ENCODE measurements at places on chromosomes 13 and 19.

DNA sequence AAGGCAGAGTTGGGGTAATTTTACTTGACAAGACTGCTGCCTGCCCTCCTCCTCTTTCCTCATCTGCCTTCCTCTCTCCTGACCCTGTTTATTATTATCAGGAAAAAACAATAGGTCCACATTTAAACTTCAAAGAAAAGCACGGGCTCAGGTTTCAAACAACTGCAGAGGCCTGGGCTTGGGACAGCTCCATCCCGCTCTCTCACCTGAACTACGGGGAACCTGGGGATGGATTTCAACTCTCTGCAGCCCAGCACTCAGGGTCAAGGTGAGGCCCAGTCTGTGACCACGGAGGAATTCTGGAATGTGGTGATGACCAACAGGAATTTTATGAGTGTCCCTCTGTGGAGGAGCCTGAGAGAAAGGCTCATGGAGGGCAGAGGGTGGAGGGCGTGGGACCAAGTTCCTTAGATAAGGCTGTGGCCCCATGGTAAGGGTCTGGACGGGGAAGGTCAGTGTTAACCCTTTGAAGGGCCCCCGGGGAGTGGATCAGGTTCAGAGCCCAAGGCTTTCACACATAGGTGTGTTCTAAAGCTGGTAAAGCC, 220.8 kb upstream of the MAB21L1 start:
- DNase-seq = no peak

DNA sequence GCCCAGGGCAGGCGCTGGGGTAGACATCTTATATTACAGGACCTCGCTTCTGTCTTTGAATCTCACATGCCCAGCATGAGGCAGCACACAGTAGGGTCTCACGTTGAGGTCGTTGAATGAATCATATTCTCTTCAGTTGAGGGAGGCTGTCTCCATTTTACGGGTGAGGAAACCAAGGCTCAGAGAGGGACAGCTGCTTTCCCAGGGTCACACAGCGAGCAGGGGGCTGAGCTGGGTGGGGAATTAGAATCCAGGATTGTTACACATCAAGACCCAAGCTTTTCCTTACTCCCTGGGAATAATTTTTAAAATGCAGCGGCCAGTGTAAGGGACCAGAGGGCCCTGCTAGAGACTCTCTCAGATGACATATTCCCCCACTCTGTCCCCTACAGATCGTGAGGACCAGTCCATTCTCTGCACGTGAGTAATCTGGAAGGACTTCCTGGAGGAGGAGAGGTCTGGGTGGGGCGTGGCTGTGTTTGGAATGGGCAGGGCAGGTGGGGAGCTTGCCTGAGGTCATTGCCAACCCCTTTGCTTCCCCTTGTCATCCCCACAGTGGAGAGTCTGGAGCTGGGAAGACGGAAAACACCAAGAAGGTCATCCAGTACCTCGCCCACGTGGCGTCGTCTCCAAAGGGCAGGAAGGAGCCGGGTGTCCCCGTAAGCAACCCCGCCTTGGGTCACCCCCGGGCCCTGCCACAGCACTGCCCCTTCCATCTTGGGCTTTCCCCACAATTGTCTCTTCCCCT, 19.4 kb downstream of the MYH14 start:
- no peak for DNase-seq

DNA sequence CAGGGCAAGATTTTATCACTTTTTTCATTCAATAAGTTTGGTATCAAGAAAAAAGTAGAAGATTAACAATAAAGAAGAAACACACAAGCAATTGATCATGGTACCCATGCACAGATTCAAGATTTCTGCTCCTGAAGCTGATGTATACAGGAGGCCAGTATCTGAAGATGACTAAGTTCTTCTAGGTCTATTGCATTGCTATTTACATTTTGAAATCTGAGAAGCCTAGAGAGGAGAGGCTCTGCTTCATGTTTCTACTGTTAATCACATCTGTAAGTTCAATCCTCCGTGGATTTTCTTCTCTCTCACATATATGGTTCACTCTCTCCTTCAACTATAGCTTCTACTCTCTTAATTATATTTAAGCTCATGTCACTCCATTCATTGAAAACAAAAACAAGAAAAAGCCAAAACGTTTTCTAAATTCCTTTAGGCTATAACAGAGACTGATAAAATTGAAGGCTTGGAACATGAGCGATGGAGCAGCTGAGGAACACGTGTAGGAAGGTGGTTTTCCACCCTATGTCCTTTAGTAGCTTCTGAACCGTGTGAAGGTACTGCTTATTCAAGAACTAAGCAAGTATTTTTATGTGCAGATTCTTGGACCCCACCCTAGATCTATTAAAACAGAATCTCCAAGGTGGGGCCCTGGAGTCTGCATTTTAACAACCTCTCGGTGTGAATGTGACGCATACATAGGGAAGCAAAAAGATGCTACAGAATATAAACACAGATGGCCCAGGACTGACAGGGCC, 198.2 kb downstream of the EFNB2 start:
- no peak for DNase-seq

DNA sequence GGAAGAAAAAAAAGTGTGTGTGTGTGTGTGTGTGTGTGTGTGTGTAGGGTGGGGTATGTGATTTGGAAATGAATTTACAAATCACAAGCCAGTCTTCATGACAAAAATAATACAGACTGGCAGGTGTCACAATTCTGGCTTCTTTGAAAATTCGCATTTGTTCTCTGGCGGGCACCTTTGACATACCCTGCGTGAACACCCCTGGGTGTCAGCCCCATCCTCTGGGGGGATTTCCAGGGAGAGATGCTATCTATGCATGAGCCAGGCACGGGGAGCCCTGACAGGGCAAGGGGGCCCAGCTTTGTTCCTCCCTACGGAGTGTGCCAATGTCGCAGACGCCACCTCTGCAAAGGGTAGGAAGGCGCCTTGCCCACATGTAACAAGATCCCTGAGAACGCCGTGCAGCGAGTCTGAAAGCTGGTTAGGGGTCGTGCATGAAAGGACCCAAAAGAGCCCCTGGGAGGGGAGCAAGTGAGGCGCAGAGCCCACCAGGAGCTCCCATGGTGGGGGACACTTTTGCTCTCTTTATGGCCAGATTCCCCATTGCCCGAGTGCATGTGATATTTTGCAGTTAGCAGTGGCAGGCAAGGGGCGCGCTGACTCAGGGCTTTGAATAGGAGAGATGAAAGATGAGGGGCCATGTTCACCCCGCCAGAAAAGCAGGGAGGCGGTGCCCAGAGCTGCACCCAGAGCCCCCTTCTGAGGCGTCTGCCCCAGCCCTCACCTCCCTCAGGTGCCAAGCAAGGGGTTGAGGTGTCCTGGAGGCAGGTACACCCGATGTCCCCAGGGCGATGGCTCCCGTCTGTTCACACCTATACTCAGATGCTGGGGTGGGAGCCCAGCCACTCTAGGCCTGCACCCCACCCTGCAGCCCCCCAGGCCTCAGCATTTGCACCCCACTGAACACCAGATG, 45.3 kb downstream of the KLF2 start:
- peak; percentile 47 for DNase-seq

GRCh38 chr13:113333076-113333475, 30.9 kb downstream of the GRTP1 start:
- DNase-seq = no peak

- DNase-seq = no peak
Measured at GRCh38 chr13:43567608-43568007, 219.2 kb downstream of the ENOX1 start.

GRCh38 chr13:110920038-110920437, 5.2 kb upstream of the ANKRD10 start:
- no peak for DNase-seq

GRCh38 chr13:27395007-27395510, 29.4 kb upstream of the GTF3A start:
- DNase-seq = no peak

DNA sequence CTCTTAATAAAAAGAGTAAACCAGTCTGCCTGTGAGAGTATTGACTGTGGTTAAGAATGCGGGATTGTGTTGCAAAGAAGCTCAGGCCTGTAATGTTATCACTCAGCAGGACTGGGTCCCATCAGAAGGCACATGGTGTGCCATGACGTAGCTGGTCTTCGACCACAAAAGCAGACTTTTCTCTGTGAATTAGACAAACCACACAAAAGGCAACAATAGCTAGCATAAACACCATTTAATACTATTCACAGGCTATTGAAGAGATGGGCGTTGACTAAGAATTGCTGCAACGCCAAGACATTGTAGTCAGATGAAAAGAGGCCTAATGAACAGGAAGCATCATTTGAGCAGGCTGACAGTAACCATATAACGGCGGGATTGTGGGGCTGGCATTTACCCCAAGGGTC, 235.6 kb upstream of the SOX21 start:
- DNase-seq = no peak

- DNase-seq = peak; percentile 88
Measured at GRCh38 chr19:50431343-50432220, 1.1 kb upstream of the MYBPC2 start.

- DNase-seq = no peak
Measured at GRCh38 chr13:107838588-107839161, 376.7 kb downstream of the LIG4 start.

DNA sequence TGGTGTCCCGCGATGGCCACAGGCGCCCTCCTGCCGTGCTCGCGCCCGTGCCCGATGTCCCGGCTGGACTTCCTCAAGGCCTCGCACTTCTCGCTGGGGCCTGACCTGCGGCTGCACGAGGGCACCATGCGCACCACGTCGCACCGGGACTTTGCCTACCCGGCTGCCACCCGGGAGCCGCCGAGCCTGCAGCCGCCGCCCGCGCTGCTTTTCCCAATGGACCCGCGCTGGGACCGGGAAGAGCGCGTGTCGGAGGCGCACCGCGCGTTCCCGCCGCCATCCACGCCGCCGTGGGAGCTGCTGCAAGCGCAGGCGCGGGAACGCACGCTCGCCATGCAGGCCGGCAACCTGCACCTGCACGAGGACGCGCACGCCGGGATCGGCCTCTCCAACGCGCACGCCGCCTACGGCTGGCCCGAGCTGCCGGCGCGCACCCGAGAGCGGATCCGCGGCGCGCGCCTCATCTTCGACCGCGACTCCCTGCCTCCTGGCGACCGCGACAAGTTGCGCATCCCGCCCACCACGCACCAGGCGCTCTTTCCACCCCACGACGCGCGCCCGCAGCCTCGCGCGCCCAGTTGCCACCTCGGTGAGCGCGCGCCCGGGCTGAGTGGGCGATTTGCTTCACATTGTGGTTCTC, 12.1 kb upstream of the PEX11G start:
- DNase-seq = peak; percentile 41

GRCh38 chr13:80618781-80619180, 277.9 kb upstream of the SPRY2 start:
- DNase-seq = no peak

- DNase-seq = no peak
Measured at GRCh38 chr19:56668676-56669075, 2.9 kb downstream of the ZNF835 start.

DNA sequence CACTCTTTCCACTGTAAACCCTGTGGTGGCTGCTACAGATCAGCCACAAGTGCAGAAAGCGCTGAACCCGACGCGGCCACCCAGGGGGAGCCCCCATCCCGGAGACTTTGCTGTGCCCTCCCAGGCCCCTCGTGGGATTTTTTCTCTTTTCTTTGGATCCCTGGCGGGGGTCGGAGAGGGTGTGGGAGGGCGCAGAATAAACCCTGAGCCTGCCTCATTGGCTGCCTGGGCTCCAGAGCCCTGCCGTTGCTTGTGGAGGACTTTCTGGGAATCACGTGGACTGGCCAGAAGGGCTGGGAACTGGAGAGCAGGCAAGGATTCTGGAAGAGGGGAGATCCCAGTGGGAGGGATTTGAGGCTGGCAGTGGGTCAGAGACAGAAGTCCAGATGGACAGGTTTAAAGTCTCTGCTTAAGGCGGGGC, 24.9 kb downstream of the GADD45B start:
- no peak for DNase-seq

DNA sequence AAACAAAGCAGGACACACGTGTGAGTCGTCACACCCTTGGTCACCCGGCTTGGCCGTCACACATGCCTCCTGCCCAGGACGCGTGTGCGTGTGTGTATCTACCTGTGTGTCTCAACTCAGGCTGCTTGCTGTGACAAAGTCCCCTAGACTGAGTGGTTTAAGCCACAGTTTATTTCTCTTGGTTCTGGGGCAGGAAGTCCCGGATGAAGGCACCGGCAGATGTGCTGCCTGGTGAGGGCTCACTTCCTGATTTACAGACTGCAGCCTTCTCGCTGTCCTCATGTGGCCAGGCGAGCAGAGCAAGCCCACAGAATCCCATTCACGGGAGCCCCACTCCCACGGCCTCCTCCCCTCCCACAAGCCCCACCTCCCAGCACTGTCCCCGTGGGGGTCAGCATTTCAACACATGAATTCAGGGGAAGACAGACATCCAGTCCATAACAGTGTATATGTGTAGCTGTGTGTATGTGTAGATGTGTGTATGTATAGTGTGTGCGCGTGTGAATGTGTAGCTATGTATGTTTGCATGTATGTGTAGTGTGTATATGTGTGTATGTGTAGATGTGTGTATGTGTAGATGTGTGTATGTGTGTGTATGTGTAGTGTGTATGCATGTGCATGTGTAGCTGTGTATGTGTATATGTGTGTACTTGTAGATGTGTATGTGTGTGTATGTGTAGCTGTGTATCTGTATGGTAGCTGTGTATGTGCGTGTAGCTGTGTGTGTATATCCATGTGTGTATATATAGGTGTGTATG, 51.5 kb downstream of the MCF2L start:
- DNase-seq = no peak

- DNase-seq = no peak
Measured at GRCh38 chr13:47294691-47295090, 397.8 kb upstream of the HTR2A start.

GRCh38 chr13:29801737-29802305, 48.6 kb downstream of the UBL3 start:
- no peak for DNase-seq

DNA sequence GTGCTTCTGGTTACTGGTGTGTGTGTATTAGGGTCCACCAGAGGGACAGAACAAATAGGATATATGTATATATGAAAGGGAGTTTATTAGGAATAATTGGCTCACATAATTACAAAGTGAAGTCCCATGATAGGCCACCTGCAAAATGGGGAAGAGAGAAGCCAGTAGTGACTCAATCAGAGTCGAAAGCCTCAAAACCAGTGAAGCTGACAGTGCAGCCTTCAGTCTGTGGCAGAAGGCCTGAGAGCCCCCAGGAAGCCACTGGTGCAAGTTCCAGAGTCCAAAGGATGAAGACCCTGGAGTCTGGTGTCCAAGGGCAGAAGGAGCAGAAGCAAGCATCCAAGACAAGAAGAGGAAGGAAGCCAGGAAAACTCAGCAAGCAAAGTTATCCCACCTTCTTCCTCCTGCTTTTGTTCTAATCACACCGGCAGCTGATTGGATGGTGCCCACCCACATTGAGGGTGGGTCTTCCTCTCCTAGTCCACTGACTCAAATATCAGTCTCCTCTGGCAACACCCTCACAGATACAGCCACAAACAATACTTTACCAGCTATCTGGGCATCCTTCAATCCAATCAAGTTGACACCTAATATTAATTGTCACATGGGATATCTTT, 21.7 kb upstream of the SCEL start:
- DNase-seq = no peak

DNA sequence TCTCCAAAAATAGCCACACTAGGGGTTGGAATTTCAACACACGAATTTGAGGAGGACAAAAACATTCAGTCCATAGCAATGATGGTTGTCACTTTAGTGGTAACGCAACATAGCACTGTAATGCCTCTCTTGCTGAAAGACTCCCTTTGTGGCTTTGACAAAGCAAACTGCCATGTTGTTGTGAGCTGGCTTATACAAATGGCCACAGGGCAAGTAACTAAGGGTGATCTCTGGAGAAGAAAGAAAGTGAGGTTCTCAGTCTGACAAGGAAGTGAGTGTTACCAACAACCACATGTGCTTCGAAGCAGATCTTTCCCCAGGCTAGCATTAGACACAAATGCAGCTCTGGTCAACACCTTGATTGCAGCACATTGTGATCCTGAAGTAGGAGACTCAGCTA, 79.1 kb upstream of the PCDH17 start:
- no peak for DNase-seq

- no peak for DNase-seq
Measured at GRCh38 chr13:26660185-26660584, 100.4 kb downstream of the GPR12 start.
